ENCODE measurements at places on chromosomes 12 and 14. TPM values are rescaled to one million over a fixed set of nuclear protein-coding genes. Genes with fewer than 3 reads are reported as not detected.

The IAPP gene
- total RNA-seq = not detected

The CHGA gene
- total RNA-seq = not detected

The SCN8A gene
- total RNA-seq = 4.1 TPM

The BEGAIN gene
- total RNA-seq = 6.5 TPM

The SLC39A5 gene
- 0.68 TPM for total RNA-seq

DNA sequence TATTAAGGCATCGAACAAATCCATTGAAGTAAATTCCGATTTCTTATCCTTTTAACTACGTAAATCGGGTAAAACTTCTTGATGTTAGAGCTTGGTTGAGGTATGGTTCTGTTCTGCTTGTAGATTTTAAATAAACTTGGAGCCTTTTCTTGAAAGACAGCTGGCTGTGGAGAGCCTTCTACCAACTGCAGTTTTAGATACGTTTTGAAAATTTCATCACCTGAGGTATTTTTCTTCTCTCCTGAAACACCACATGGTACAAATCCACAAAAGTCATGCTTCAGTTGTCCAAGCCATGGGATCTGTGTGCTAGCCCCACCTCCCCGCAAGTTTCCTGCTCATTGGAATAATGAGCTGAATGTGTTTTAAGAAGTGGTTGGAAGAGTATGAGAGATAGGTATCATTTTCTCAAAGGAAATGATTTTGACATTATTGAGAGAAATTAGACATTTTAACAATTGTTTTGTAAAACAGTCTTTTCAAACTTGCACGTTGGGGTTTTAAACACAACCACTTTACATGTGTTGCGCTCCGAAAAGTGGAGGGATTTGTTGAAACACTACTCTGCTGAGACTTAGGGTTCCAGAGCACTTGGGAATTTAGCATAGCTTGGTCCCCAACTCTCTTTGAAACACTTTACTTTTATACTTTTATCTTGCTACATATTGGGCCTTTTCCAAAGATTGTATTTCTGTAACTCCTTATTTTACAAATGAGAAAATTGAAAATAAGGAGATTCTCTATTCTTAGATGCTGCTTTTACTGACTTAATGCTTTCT, 1.4 kb downstream of the PPM1A start:
- DNase-seq = no peak

DNA sequence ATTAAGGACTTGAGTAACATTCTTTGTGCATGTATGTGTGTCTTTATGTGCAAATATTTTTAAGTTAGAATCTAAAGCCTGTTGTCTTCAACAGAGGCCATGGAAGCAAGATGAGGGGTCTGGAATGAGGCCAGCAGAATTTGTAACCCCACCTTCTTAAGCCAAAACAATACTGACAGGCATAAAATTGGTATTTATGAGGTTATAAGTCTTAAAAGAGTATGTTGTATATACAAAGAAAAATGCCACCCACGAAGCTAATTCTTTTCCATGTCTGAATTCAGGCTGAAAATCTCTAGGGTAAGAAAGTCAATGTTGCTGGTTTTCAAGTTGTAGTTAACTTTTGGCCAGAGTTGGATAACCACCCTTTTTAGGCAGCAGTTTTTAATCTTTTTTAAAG, 86.2 kb upstream of the TMTC1 start:
- no peak for DNase-seq

GRCh38 chr14:38549564-38549963, 293.7 kb upstream of the CLEC14A start:
- no peak for DNase-seq

DNA sequence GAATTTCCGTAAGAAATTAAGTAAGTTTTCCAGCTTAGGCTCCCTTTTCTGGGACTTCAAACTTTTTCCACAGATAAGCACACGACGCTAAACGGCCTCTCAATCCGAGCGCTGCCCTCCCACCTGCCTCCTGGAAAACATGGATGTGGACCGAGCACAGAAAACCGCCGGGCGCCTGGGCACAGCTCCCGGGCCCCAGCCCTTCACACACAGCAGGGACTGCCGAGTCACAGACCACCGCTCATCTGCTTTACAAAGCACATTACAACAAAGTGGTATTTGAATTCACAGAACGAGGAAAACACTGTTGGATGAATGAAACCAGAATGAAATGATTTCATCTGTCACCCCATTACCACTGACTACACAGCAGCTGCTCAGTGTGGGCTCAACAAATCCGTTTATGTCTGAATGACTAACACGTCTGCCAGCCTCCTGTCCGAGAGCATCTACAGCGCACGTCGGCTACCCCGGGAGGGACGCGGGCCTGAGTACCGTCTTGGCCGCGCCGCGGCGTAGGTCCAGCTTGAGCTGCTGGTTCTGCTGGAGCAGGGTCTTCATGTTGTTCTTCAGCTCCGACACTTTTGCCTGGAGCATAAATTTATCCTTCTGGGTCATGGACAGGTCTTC, 13.1 kb upstream of the ANKLE2 start:
- DNase-seq = no peak

GRCh38 chr14:79413734-79414428, 797.4 kb downstream of the DIO2 start:
- no peak for DNase-seq

GRCh38 chr14:55361190-55361589, 50.4 kb downstream of the ATG14 start:
- DNase-seq = no peak

GRCh38 chr12:107379852-107380567, 286.7 kb upstream of the CRY1 start:
- no peak for DNase-seq

DNA sequence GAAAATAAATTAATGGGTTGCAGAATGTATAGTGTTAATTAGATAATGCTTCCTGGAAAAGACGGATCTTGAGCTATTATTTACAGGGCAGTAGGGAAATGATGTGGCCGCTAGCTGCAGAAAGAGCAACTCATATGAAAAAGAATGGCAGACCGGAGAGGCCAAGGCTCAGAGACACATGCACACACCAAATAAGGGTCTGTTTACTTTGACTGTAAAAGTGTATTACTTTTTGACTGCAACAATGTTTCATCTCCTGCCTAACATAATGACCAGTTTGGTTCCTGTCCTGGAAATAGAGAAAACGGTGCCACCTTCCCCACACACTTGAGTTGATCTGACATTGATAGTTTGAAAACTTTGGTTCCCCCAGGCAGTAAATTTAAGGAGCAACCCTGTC, 290.9 kb downstream of the CACNA1C start:
- no peak for DNase-seq

GRCh38 chr12:55847603-55848291, 5.0 kb upstream of the MMP19 start:
- no peak for DNase-seq

DNA sequence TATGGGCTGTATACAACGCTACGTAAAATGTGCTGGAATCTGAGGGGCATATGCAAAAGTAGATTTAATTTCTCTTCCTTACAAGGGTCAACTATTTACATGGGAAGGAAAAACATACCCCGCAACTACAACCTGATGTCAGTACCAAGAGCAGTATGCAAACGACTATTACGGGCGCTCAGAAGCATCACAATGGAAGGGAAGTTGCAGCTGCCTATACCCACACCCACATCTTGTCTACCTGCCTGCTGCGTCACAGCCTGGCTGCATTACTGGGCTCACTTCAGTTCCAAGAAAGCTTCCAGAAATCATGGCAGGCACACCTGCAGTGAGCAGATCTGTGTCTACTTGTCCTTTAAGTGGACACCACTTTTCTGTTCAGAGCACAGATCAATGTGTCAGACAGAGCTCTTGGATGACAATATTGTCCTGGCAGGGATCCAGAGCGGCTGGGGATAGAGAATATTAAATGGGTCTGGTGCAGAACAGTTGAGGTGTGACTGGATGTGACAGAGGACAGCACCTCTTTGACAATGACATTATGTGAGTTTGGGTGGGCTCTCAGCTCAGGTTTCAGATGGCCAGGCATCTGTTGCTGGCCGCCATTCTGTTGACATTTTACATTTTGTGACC, 41.5 kb upstream of the GNG2 start:
- no peak for DNase-seq

- no peak for DNase-seq
These were observed 11.1 kb downstream of the RASSF3 start for GRCh38 chr12:64621257-64621942.

DNA sequence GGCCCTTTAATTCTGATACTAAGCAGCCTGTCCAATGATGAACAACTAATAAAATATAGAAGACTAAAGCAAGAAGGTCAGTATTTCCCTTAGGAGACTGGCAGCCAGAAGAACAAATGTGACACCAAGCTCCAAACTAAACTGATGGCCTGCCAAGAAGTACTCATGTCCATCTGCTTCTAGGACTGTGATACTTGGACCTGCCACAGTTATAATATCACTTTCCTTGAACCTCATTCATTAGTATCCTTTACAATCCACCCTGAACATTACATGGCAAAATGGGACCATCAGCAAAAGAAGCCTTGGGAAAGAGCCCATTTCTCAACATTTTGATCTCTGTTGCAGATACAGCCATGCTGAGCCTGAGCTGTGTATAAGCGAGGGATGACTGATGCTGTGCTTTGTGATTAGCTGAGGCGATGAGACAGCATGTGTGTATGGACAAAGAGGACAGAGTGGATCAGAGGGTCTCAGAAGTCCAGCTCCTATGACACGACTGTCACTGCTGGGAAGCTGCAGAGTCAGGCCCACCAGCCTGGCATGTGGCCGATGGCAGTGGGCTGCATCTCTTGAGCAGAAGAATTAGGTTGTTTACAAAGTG, 73.9 kb downstream of the TGFB3 start:
- DNase-seq = no peak

DNA sequence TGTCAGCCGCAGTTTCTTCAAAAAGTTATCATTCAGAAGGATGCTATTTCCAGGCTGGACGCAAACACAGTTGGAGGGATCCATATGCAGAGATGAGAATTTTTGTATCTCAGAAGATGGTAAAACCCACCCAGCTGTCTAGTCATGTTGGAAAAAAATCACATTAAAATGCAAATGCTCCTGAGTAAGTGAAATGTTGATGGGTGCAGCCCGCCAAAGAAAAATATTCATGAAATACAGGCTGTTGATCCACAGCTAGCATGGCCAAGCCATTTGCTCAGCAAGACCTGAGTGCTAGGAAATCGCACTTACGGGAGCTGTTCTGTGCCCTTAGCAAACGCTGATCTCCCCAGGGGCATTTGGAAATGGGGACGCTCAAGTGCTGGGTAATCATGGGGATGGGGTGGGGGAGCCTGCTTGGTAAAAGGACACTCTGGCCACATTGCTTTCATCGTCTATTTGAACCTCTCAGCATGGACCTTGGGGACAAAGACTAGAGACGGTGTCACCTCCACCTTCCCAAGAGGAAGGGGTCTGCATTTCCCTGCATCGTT, 25.7 kb downstream of the TUNAR start:
- DNase-seq = no peak

DNA sequence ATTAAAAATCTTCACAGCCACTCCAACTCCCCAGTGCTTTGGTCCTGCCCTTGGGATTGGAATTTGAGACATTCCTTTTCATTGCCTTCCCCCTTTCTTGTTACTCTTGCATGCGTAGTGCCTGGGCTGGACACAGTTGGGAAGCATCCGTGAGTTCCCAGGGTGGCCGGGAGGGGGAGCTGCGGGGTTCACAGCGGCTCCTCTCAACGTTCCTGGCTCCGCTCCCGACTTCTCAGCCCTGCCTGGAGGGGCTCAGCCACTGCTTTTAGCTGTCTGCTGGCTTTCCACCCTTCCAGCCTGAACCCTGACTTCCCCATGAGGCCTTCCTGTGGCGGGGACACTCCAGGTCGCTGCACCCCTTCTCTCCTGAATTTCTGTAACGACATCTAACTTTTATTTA, 3.2 kb downstream of the TEX52 start:
- DNase-seq = peak; percentile 88

GRCh38 chr14:54794159-54794558, 108.5 kb downstream of the GCH1 start:
- DNase-seq = no peak

GRCh38 chr14:94681300-94682060, 69.3 kb downstream of the SERPINA3 start:
- DNase-seq = no peak

- no peak for DNase-seq
These were observed 1.7 kb downstream of the RARG start for GRCh38 chr12:53230108-53230845.

DNA sequence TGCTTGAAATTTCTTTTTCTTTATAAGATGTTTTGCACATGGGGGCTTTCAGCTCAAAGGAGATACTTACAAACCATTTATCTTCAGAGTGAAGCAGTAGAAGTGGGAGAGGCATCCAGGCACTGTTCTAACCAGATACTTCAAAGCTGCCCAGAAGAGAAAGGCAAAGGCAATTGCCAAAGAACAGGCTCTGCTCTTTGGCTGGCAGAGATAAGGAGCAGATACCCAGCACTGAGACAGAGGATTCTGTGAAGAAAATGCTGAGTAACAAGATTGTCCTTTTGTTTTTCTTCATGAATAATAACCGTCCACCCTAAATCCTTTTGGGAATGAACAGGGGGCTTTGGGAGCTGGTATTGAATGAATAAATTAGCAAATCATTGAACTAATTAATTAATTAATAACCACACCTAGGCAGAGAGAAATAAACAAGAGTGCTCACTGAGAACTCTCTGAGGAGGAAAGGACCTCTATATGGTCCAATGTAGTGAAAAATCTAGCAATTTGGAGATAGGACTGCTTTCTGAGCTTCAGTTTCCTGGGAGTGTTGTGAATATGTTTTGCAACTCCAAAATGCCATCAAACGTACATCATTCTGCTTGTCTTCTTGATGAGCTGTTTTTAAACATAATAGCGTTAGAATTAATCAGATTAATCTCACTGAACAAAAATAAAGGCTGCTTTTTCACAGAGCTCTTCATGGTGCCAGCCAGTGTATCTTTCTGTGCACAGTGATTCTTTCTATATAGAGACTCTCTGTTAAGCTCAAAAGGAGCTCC, 192.8 kb upstream of the AMIGO2 start:
- no peak for DNase-seq

DNA sequence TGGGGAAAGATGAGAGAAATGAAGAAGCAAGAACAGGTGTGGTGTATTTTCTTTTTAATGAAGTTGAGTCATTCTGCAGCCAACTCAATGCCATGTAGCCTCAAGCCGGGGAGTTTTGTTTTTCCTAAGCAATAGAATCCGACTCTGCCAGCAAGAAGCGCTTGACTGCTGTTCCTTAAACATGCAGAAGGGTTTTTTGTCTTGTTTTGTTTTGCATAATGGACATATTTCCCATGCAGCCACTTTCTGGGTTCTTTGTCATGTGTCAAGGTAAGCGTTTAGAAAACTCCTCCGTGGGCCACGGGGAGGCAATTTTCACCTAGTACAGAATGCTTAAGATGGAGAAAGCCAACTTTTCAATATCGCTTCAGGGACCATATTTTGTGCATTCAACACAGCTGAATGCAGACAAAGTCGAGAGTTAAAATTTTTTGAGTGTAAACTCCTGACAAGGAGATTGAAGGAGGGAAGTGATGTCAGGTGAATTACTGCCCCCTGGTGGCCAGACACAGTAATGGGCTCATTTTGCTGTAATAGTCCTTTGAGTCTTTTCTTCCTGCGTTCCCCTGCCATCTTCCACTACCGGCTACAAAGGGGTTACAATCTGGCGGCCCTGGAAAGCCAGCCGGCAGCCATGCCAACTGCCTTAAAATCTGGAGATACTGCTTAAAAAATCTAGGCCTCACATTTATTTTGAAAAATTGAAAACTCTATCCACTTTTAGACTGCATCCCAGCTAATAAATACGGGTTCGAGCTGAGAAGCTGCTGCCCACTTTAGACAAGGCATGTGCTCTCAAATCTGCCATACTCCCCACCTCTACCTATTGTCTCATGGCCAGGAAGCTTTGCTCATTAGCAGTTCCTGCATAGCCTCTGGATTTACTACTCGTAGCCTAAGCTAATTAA, 3.2 kb upstream of the FICD start:
- DNase-seq = no peak

GRCh38 chr12:75722714-75723200, 211.3 kb upstream of the KRR1 start:
- DNase-seq = no peak

GRCh38 chr14:92952481-92953298, 29.7 kb downstream of the CHGA start:
- DNase-seq = no peak
